ENCODE measurements at places on chromosomes 16 and 17.

GRCh38 chr17:7636163-7636562 lies 6.2 kb downstream of the SHBG start:
- no peak for DNase-seq

GRCh38 chr16:89316701-89317100 lies 99.2 kb downstream of the ZNF778 start:
- DNase-seq, result no peak

GRCh38 chr16:78324649-78325285 lies 225.3 kb downstream of the WWOX start:
- no peak for DNase-seq

GRCh38 chr17:36703860-36704266 lies 102.5 kb downstream of the MRM1 start:
- DNase-seq, result peak; percentile 31

DNA sequence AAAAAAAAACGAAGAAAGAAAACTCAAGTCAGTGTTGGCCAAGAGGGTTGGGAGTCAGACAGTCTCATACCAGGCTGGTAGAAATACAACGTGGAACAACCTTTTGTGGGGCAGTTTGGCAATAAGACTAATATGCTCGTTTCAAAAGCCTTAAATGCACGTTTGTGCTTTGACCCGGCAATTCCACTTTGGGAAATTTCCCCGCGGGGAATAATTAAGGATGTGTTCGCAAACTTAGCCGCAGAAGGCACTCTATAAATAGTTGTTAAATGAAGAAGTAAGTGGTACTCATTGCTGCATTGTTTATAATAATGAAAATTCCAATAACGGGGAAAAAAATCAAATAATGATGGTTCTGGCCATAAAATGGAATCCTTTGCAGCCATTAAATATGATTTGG lies 664.8 kb upstream of the EEF2KMT start:
- no peak for DNase-seq

DNA sequence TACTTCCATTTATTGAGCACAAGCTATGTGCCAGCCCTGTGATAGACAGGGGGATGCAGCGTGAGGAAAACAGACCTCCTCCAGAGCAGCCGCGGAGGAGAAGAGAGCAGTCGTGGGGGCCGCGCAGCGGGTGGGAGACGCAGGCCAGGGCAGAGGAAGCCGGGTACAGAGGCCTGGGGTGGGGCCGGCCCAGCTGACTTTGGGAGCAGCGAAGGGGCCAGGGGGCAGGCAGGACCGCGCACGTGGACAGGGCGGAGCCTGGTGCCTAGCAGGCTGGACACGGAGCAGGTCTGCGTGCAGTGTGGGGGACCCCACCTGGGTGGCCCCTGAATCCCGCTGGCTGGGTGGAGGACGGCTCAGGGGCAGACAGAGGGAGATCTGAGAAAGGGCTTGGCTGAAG lies 46.2 kb downstream of the ZFPM1 start:
- no peak for DNase-seq

Measured in CD4-positive, alpha-beta T cell treated with Interleukin-10 for 1 hour (primary cell).